NCI-H187 (cell line): ENCODE measurements at places on chromosomes 7 and 10.

DNA sequence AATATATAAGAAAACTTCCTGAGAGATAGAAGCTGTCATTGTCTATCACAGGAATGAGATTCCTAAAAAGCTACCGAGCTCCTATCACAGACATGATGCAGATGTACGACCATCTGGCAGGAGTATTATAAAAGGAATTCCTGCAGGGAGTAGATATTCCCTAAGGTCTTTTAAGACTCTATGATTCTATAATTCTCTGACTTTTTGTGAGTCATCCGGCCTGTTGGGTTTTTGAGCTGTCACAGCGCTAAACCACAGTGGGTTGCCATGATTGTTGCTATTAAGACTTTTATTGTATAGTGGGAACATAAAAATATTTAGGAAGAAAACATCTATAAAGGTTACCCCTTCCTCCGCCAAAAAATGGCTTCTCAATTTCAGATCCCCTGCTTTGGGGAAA is 223.4 kb downstream of the BMPER start:
- DNase-seq, result no peak

DNA sequence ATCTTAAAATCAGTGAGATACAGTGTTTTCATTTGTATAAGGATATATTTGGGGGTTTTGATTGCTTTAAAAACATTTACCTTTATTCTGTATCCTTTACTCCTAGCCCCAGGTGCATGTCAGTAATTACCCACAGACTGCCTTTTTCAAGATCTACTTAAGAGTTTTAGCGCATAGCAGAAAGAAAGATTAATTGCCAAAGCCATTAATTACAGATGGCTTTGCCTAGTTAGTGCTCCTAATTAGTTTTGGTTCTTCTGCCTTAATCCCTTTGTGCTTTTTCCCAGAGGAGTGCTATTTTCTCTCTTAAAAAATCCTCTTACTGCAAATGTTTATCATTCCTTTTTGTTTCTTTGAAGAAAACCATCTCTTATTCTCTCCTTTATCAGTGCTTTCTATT is 122.8 kb downstream of the MAPK8 start:
- no peak for DNase-seq

- no peak for DNase-seq
Observed at GRCh38 chr10:101062232-101063049, 652 bp downstream of the KAZALD1 start.

- no peak for DNase-seq
Observed at GRCh38 chr7:100544386-100544785, 5.4 kb downstream of the AGFG2 start.

- no peak for DNase-seq
Observed at GRCh38 chr7:17299483-17299991, 1.1 kb downstream of the AHR start.

DNA sequence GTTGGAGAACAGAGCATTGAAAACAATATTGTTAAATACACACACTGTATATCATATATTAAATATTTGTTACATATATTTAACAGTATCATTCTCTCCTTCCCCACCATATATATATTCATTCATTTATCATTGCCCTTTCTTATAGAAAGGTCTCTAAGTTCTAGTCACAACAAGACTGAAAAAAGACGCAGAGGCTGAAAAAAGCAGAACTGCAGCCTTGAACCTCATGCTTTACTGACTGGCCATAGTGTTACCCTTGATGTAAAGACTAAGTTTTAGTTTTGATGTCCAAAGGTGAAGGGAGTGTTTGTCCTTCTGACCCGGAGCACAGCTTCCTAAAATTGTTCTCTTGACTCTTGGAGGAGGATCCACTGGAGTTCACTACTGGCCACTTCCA is 247.9 kb downstream of the PTEN start:
- no peak for DNase-seq

- DNase-seq, result no peak
Observed at GRCh38 chr7:99393355-99394187, 14.8 kb downstream of the PDAP1 start.

- DNase-seq, result no peak
Observed at GRCh38 chr10:59276919-59277318, 85.4 kb downstream of the FAM13C start.

DNA sequence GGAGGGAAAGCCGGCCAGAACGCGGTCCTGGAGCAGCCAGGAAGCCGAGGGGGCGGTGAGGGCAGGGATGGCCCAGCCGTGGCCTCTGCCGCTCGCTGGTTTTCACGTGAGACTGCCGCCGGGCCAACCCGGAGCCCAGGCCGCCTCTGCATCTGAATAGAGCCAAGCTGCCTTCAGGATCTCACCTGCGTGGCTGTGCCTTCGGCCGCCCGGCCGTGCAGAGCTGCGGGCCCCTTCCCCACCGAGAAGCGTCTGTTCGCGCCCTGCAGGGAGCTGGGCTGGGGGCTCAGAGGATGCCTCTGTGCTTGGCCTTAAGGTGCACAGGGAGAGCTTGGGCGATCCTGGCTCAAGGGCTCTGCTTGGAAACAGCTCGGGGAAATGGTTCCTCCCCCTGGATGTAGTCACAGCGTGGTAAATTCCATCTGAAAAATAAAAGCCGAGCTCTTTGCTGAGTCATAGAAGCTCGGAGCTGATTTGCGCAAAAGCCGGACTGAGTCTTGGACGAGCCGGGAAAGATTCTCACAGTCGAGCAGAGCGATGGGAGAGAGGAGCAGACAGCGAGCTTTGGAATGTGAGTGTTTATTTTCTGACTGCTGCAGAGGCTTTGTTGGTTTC is at the start of gene JAKMIP3:
JAKMIP3 (plus strand) TSS at position 456 of the 615 bp plus-strand sequence. CDS start 38,863 bp downstream, outside the sequence.
- peak; percentile 13 for DNase-seq

DNA sequence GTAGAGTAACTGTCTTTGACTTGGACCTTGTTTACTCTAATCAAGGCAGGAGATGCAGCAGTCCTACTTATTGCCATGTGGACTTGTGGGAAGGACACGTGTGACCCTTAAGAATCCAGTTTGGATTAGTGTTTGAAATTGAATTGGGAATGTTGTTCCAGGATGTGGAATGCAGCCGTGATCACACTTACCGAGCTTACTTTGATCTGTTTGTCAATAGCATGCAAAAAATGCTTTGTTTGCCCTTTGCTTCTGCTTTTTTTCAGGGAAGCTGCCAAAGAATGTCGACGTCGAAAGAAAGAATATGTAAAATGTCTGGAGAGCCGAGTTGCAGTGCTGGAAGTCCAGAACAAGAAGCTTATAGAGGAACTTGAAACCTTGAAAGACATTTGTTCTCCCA is 84.7 kb downstream of the CREM start:
- DNase-seq, result no peak

- no peak for DNase-seq
Observed at GRCh38 chr10:76282061-76283025, 850.9 kb downstream of the LRMDA start.

GRCh38 chr7:87036985-87037384 is 22.5 kb downstream of the ELAPOR2 start:
- peak; percentile 49 for DNase-seq

DNA sequence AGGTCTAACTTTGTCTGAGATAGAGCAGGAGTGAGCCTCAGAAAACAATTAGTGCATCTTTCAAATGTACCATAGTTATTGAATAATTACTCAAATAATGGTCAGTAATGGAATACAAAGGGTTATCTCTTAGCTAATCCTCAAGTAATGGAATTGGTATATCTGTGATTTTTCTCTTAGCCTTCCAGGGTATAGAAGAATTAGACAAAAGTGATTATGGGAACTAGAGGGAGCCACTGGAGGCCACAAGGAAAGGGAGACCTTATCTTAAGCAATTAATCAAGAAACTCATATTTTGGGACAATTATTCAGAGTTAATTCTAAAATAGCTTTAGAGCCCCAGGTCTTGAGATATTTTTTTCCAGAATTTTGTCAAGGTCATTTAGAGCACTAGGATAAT is 110.0 kb upstream of the GATA3 start:
- DNase-seq, result no peak

DNA sequence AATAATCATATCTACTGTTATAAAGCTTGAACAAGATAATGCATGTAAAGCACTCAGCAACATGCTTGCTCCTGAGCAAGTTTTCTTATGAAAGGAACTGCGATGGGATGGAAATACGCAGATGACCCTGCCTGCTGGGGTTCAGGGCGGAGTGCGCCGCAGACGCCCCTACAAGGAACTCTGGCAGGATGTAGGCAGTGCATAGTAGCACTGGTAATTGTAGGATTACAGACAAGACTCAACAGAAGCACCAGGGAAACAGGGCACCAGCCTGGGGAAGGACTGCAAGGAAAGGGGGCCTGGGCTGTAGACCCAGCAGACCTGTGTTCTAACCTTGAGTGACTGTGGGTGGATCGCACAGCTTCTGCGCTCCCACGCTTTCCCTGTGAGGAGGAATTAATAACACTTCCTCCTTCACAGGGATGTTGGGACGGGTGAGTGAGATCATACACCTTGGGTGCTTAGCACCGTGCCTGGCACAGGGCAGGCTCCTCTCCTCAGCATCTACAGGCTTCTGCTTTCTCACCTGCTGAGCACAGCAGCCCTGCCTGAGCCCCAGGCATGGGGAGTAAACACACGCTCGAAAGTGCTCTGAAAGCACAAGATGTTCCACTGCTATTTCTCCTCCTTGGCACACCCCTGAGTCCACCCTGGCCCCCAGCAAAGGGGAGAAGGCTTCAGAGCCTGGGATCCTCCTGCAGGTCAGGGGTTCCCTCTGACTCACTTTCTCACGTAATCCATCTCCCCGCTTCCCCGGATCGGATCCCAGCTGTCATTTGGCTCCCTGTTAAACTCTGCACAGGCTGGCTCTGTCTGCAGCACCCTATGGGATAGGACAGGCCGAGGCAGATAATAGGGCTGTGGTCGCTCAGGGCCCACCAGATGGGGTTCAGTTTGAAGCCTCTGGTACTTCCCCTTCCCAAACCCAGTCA is 19.2 kb downstream of the ITPRIP start:
- DNase-seq, result no peak

DNA sequence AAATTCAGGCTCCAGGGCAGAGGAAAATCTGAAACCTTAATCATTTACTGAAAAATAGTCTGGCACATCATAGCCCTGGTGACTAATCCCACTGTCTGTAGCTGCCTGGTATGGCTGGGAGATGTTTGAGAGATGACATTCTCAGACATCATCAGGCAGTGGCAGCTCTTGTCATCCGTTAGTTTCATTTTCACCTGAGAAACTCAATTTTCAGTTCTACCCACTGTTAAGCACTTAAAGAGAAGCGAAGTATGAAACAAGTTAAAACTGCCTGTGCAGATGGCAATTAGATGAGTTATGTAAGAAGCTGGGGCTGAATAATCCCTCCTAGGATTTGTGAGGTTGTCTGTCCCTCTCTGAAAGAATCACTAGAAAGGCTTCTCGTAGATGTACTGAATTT is 150.2 kb downstream of the NSUN6 start:
- no peak for DNase-seq

- DNase-seq, result no peak
Observed at GRCh38 chr10:79079054-79079397, 10.3 kb downstream of the ZMIZ1 start.

DNA sequence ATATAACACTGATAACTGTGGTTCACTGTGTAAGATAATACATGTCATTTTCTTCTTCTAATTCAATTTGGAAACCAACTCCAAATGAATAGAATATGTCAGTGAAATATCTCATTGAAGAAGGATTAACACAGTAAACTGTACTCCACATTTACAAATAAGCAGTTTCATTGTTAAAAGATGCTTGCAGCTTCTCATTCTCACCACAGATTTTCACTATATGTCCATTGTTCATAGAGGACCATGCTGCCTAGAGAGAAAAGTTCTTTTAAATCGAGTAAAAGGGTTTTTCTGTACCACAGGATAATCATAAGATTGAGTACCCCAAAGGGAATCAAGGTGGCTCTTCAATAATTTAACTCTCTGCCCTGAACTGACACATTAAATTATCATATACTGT is 165.5 kb downstream of the LRRN3 start:
- no peak for DNase-seq

GRCh38 chr7:109111086-109111485 is 541.4 kb downstream of the DNAJB9 start:
- no peak for DNase-seq

GRCh38 chr10:110425684-110426293 is 71.9 kb upstream of the DUSP5 start:
- DNase-seq, result no peak

DNA sequence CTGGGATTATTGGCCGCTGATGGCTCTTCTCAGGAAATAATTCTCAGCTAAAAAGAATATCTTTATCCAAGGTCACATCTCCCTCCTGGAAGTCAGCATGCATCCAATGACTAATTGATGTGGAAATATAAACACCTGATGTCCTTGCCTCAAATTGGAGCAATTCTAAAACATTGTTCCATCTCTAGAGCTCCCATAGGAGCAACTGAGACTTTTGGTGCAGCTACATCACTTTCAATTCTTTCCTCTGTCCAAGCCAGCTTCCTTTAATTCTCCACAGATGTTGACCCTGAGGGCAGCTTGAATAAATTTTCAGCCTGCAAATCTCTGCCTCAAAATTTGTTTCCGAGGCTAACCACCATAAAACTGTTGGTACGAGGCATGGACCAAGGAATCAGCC is 43.9 kb upstream of the KCND2 start:
- no peak for DNase-seq
